Activated effector memory CD4-positive, alpha-beta T cell treated with Interleukin-2 at 50 U/mL for 16 hours (primary cell): ENCODE measurements at places on chromosomes 3 and 15.

DNA sequence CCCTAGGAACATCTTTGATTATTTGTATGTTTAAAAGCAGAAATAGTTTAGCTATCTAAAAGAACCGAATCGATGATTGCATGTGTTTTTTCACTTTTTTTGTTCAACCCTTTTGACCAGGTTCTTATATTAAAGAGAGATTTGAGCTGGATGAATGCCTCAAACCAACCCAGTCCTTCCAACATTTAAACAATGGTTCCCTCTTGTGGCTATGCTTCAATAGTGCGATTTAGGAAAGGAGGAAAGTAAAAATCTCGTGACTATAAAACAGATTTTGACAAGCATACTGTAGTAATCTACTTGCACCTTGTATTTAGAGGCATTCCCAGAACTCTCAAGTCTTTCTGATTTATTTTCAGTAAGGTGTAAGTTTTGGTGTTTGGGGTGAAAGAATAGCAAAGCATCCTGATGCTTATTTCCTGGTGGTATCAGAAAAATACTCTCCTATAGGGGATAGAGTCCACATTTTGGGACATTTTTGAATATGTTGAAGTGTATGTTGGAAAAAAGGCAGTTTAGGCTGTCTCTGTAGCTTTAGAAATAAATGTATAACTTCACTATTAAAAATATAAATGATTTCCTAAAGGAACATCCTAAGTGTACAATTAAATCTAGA, 159.6 kb upstream of the KCNH8 start:
- DNase-seq = no peak

GRCh38 chr15:90845201-90845949, 23.0 kb upstream of the FURIN start:
- no peak for DNase-seq

- no peak for DNase-seq
These were observed 154.0 kb upstream of the TGFBR2 start for GRCh38 chr3:30452446-30452845.

- DNase-seq = no peak
These were observed at the start of the genes DUOX2 and DUOXA2 for GRCh38 chr15:45114076-45114750. TSS of gene DUOX2 (minus strand) at chr15:45114172. CDS start at chr15:45113411, 761 bp downstream. TSS of gene DUOXA2 (plus strand) at chr15:45114326. CDS start at chr15:45114606, 280 bp downstream.

GRCh38 chr3:66031102-66031698, 7.5 kb downstream of the MAGI1 start:
- DNase-seq = no peak

- no peak for DNase-seq
These were observed 79.4 kb downstream of the GTPBP8 start for GRCh38 chr3:113070072-113070640.

- no peak for DNase-seq
These were observed 228.2 kb downstream of the TCF12 start for GRCh38 chr15:57146506-57147201.

DNA sequence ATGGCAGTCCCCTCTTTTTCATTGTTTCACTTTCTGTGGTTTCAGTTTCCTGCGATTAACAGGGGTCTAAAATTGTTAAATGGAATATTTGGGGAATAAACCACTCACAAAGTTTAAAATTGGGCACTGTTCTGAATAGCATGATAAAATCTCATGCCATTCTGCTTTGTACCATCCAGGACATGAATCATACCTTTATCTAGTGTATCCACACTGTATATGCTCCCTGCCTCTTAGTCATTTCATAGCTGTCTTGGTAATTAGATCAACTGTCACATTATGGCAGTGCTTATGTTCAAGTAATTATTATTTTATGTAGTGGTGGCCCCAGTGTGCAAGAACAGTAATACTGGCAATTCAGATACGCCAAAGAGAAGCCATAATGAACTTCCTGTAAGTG, 734.5 kb downstream of the ZPLD1 start:
- no peak for DNase-seq

- DNase-seq = no peak
These were observed 116.2 kb upstream of the CHRM5 start for GRCh38 chr15:33852094-33852493.

GRCh38 chr3:67034371-67034770, 36.3 kb downstream of the KBTBD8 start:
- no peak for DNase-seq

- no peak for DNase-seq
These were observed 245.3 kb downstream of the MYRIP start for GRCh38 chr3:40054568-40055222.

- DNase-seq = no peak
These were observed 231.5 kb downstream of the EFHB start for GRCh38 chr3:19702416-19703078.
